ENCODE measurements at places on chromosomes 5 and 9.
A peak's percentile ranks its signal among the peaks of the same experiment; 100 is the strongest.

DNA sequence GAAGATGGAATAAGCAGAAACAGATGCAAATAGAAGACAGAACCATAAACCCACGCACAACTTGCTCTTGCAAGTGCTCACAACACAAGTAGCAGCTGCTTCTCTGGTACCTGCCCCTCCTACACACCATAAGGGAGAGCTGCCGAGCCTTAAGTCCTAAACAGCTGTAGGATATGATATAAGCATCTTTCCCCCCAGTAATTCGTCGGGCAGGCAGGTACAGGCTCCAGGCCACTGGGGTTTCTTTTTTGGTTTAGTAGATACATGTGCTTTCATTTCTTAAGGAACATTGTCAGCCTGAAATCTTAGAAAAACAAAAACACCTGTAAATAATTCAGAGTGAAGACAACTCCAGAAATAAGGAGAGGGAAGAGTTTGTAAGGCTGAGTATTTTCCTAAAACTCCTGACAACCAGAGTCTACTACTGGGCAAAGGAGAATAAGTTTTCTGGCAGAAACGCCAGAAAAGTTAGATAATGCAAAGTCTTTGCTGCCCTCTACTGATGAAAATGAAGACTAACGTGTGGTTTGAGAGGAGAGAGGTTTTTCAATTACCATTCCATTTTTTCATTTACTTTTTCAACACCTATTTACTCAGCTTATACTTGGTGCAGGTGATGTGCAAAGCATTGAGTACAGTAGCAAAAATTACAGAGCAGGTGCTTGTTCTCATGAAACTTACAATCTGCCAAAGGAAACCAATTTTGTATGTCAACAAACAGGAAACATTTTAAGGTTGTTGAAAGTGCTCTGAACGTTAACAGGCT lies 20.1 kb upstream of the TCERG1 start:
- DNase-seq, result no peak

GRCh38 chr5:8598356-8598755 lies 729.4 kb downstream of the MTRR start:
- no peak for DNase-seq

GRCh38 chr5:60727033-60727679 lies 27.2 kb upstream of the DEPDC1B start:
- no peak for DNase-seq

GRCh38 chr5:151223447-151224264 lies at the start of gene CCDC69:
TSS of gene CCDC69 (minus strand) at chr5:151224092. CDS start at chr5:151223970, 122 bp downstream.
- peak; percentile 33 for DNase-seq

- no peak for DNase-seq
Measured at GRCh38 chr9:128762671-128763449, 8.9 kb downstream of the ZER1 start.

DNA sequence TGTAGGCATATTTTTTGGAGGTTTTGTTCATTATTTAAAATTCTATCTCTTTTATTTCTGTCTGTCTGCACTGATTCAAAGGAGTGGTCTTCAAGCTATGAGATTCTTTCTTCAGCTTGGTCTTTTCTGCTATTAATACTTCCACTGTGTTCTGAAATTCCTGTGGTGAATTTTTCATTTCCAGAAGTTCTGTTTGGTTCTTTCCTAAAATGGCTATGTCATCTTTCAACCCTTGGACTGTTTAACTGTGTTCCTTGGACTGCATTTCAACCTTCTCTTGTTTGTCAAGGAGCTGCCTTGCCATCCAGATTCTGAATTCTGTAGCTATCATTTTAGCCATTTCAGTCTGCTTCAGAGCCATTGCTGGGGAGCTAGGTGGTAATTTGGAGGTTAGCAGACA lies 76.3 kb downstream of the CERT1 start:
- DNase-seq, result no peak

DNA sequence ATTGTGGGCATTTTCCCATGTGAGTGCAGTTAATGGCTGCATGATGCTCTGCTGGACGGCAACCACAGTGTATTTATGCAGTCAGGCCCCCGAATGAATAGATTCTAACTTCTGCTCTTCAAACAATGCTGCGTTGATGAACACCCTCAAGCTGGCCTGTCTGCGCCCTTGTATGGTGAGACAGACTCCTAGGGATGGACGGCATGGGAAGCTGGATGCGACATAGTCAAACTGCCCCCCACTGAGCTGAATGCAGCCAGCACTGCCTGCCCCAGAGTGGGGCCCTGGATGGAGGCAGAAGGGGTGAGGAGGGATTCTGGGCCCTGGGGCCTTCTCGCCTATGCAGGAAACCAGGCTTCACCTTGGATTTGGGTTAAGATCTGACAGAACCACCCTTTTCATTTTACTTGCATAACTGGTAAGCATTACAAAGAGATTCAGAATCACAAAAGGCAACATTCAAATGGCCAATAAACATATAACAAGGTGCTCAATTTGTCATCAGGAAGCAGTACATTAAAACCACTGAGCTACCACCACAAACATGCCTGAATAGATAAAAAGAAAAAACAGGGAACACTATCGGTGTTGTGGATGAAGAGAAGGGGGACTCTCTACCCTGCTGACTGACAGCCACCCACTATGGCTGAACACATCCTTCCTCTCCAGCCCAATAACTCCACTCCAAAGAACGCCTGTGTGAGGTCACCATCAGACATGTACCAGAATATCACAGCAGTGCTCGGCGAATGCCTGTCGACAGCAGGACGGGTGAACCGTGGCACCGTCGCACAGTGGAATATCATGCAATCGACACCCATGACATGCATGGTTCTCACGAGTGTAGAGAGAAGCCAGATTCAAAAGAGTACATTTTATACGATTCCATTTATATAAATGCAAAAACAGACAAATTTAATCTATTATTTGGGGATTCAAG lies 79.1 kb downstream of the RAPGEF1 start:
- DNase-seq, result no peak

DNA sequence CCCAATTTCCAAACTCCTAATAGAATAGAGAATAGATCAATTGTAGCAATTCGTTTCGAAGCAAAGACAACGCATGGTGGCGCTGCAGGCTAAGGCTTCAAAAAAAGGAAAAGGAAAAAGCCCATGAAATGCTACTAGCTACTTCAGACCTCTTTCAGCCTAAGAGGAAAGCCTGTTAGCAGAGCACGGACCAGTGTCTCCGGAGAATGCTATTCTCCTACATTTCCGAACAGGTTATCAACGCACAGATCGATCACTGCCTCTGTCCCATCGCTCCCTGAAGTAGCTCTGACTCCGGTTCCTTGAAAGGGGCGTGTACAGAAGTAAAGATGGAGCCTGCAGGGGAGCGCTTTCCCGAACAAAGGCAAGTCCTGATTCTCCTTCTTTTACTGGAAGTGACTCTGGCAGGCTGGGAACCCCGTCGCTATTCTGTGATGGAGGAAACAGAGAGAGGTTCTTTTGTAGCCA lies at the start of gene PCDHB15:
Gene PCDHB15 (plus strand): TSS at position 146 of the 468 bp plus-strand sequence. CDS start 184 bp downstream, at position 330.
- no peak for DNase-seq

- DNase-seq, result no peak
Measured at GRCh38 chr9:91837981-91838731, 111.9 kb downstream of the ROR2 start.

- no peak for DNase-seq
Measured at GRCh38 chr5:54671111-54671531, 153.6 kb downstream of the SNX18 start.

DNA sequence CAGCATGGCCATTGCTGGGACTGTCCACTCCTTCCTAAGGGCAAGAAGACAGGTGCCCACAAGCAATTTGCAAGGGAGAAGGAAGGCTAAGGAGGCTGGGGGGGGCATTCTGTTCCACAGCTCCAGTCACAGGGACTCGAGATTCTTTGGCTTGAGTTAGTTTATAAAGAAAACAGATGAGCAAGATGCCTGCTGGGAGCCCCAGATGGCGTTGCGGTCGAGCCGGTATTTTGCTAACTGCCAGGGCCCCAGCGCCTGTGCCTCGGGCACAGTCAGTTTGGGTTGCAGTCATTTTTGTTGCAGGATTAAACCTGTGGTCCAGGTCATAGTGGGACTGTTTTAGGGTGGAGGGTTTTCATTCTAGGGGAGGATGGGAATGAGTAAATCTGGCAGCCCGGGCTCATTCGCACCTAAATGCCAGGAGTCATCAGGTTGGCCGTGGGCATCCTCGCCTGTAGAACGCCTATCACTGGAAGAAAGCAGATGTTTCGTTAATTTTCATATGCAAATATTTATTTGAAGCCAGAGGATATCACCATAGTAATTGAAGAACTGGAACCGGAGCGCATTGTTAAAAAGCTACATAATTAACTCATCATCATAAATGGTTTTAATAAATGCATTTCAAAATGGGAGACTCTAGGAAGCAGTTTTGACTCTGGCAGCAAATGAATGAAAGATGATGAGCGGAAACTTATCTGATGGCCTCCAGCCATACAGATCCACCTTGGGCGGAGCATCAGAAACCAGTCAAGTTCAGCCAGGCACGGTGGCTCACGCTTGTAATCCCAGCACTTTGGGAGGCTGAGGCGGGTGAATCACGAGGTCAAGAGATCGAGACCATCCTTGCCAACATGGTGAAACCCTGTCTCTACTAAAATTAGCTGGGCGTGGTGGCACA lies 87.1 kb upstream of the FCN2 start:
- no peak for DNase-seq

DNA sequence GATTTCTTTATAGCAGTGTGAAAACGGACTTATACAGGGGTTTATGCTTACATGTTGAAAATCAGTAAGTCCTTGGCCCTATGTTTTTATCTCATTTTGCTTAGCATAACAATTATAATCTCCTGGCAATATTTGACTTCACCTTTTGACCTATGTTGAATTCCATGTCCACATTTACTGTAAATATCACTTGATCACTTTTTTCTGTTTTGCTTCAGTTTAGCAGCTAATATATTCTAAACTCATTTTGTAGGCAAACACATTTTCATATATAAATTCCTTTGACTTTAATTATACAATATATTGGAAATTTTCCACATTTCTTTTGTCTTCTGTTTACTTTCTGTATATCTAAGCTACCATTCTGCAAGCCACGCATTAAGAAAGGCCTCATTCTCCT lies 674.0 kb downstream of the MAT2B start:
- no peak for DNase-seq

- DNase-seq, result no peak
Measured at GRCh38 chr5:116272281-116272941, 187.6 kb downstream of the COMMD10 start.

- no peak for DNase-seq
Measured at GRCh38 chr5:533243-533954, 9.2 kb upstream of the SLC9A3 start.

- no peak for DNase-seq
Measured at GRCh38 chr9:14466828-14467227, 152.9 kb upstream of the NFIB start.
